ENCODE measurements at places on chromosomes 6 and 20.

DNA sequence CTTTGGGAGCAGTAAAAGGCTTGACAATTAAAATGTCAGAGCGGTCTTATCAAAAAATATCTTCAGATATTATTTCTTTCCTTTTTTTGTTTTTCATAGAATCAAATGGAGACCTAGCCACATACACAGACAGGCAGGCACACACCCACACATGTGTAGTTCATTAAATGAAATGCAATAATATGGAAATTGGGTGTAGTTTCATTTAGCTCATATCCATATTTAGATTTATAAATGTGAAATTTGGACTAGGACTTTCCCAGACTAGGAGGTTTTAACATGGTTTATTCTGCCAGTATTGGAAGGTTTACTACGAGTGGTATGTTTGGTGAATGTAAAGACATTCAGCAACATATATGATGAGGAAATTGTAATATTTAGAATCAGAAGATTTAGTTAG, 277.7 kb upstream of the NT5E start:
- no peak for DNase-seq

GRCh38 chr6:112413780-112414179, 66.7 kb downstream of the RFPL4B start:
- no peak for DNase-seq

GRCh38 chr20:50873585-50873984, 57.7 kb downstream of the ADNP start:
- DNase-seq, result no peak

- DNase-seq, result no peak
These were observed 85.8 kb downstream of the DLL1 start for GRCh38 chr6:170205126-170205525.

DNA sequence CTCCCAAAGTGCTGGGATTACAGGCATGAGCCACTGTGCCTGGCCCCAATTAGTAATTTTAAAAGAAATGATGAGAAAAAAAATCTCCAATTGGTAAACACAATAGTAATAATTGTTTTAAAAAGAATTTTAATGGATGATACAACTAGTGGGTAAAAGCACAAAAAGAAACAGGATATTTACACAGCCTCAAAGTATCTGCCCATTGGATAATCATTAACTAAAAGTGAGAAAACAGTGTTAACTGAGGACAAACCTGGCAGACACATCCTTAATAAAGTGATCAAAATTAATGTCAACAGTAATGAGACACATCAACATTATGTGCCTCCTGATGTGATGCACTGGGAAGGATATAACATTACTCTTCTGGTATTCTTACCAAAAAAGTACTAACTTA, 24.5 kb downstream of the DTNBP1 start:
- DNase-seq, result no peak

DNA sequence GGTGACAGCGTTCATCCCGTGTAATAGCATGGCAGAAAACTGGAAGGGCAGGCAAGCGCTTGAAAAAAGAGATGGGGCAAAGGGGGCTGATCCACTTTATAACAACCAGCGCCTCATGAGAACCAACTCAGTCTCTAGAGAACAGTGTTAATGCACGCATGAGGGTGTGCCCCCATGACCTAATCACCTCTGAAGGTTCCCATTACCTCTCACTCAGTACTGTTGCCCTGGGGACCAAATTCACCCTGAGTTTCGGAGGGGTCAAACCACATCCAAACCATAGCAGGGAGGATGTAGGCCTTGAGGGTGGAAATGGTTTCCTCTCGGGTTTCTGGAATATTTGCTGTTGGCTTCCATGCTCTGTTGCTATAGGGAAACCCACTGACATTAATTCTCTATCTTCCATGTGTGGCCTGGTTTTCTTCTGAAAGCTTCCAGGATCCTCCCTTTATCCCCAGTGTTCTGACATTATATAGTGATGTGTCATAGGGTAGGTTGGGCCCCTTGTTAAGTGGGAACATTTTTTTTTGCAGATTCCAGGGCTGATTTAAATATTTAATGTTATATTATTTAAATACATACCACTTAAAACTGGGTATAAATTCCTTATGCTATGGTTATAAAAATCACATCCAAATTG, 65.2 kb downstream of the PPP1R14C start:
- DNase-seq, result no peak

- no peak for DNase-seq
These were observed 404.7 kb downstream of the PTPRT start for GRCh38 chr20:42785041-42785440.

GRCh38 chr20:57579898-57580447, 19.1 kb downstream of the PCK1 start:
- DNase-seq, result no peak

GRCh38 chr6:147204843-147205311, 660 bp downstream of the STXBP5 start:
- no peak for DNase-seq

GRCh38 chr6:36626636-36627035, 32.5 kb downstream of the SRSF3 start:
- DNase-seq, result no peak

- DNase-seq, result peak; percentile 79
These were observed 110.6 kb downstream of the UBE3D start for GRCh38 chr6:82954937-82955577.

DNA sequence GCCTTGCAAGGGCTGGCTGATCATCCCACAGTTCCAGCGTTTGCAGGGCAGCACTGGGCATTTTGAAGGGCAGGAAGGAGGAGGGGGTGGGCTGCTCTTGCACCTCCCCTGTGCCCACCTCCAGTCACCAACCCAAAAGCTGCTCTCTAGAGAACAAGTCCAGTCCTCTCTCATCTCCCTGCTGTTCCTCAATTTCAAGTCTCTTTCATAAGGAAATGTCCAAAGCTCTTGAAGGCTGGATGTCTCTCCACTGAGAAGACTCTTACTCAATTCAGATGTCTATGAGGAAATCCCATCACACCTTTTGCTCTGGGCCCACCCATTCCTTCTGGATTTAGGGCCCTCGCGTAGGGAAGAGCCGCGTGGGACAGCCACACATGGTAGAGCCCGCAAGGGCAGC, 31.7 kb downstream of the WRNIP1 start:
- DNase-seq, result no peak

GRCh38 chr6:53728570-53729194, 63.1 kb upstream of the KLHL31 start:
- DNase-seq, result peak; percentile 45

DNA sequence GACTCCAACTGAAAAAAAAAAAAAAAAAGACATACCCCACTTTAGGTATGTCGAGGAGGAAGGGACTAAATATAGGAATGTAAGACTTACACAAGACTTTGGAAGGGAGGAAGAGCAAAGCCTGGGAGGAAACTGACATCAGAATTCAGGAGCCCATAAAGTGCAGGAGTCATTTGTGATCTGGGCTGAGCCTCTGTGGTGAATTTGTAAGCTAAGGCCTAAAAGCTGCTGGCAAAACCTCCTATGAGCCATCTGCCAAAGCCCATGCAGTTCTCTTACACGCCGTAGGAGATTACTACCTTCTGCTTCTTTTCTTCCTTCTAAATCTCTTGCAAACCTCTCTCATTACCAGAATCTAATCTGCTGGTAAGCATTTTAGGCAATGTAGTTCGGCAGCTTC, 52.0 kb upstream of the THEMIS start:
- no peak for DNase-seq

DNA sequence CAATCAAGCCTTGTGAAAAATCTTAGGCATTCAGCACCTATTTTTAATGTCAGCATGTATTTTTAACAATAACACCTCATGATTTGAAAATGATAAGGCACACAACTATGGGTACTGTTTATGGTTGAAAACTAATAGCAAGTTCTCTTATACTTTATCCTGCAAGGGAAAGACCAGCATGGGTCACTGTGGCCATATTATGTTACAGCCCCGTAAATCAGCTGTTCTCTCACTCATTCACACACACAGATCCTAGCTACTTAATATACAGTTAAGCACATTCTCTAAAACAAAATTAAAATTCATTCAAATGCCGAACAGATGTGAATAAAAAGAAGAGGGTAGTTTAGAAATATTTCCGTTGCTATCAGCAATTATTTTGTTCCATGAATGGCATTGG, 224.4 kb downstream of the OGFRL1 start:
- DNase-seq, result no peak

- DNase-seq, result peak; percentile 72
These were observed 15.3 kb downstream of the TJAP1 start for GRCh38 chr6:43492673-43493072.

GRCh38 chr20:13006825-13007224, 1.9 kb upstream of the SPTLC3 start:
- peak; percentile 69 for DNase-seq

DNA sequence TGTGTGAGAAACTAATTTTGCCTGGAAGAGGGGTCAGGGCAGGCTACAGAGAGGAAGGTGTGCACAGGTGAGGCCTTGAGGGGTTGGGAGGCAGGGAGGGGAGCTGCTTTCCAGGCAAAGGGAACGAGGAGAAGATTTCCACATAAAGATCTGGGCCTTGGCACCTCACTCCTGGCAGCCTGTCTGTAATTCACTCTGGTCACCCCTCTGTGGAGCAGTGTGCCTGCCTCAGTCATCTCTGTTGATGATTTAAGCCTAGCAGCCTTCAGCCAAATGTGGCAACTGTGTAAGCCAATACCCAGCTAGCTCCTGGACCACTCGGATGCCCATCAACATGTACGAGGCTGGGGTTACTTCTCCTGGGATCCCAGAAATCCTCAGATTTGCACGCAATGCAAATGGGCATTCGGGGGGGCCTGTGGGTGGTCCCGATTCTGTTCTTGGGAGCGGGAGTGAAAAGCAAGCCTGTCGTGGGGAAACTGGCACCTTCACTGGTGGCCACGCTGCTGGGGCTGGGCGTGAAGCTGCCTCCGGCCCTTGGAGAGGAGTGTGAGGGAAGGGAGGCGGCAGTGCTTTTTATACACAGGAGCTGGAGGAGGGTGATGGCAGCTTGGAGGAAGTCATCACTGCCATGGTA, 360.4 kb downstream of the ZFAND3 start:
- DNase-seq, result no peak

- peak; percentile 10 for DNase-seq
These were observed at the start of gene FNDC11 for GRCh38 chr20:63553933-63554290. Gene FNDC11, plus strand, starts transcription at chr20:63554159. Its CDS starts 1,505 bp downstream, at chr20:63555664.

DNA sequence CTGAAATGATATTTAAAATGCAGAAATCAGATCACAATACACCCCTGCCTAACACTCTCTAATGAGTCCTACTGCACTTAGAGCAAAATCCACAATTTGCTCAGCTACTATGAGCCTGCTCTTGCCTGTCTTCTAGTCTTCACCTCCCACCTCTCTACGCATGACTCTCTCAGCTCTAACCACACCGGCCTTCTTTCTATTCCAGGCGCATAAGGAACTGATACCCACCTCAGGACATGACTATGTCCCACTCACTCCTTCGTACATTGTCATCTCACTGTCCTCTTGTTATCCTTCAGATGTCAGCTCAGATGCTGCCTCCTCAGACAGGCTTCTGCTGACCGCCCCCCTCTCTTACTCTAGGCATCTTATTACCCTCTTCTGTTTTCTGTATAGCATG, 201.0 kb upstream of the FLRT3 start:
- no peak for DNase-seq

- DNase-seq, result no peak
These were observed 598 bp downstream of the HLA-B start for GRCh38 chr6:31356216-31356945.

- DNase-seq, result no peak
These were observed 7.3 kb downstream of the RGS17 start for GRCh38 chr6:153123801-153124200.

DNA sequence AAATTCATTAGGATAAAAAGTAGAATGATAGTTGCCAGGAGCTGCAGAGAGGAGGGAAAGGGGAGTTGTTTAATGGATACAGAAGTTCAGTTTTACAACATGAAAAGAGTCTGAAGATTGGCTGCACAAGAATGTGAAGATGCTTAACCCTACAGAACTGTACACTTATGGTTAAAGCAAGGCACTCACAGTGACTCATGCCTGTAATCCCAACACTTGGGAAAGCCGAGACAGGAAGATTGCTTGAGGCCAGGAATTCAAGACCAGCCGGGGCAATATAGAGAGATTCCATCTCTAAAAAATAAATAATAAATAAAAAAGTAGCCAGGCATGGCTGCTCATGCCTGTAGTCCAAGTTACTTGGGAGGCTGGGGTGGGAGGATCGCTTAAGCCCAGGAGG, 174.0 kb downstream of the TASP1 start:
- DNase-seq, result no peak

- no peak for DNase-seq
These were observed 74.8 kb upstream of the MLN start for GRCh38 chr6:33878562-33878961.

- no peak for DNase-seq
These were observed 126.3 kb downstream of the CARMIL1 start for GRCh38 chr6:25405442-25405841.

DNA sequence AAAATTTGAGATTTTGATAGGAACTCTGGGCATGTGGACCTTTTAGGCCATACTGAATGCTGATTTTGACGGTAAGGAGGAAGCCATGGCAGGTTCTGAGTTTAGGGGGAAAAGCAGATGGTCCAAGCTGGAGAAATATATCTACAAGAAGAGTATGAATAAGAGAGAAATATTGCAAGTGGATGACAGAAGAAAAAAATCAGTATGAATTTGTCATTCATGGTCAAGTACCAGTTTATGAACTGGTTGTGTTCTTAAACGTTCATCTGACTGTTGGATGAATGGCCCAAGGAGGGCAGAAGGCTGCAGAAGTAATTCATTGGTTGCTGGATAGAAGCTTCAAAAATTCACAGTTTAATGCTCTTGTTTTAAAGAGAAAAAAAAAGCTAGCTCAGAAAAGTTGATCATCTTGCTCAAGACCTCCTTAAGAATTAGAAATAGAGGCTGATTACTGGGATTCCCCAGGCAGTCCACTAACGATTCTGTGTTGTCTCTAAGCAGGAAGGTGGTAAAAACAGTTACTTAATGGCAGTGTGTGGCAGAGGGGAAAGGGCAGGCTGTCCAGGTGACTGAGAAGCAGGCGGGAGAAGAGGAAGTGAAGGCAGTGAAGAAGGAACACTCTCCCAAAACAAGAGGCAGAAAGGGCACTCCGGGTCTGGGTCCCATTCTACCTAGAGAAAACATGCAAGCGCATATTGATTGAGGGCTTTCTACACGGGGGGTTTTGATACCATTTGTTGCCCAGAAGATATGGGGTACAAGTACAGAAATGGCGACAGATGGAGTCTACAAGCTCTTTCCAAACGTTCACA, 2.0 kb upstream of the DUSP22 start:
- DNase-seq, result no peak

DNA sequence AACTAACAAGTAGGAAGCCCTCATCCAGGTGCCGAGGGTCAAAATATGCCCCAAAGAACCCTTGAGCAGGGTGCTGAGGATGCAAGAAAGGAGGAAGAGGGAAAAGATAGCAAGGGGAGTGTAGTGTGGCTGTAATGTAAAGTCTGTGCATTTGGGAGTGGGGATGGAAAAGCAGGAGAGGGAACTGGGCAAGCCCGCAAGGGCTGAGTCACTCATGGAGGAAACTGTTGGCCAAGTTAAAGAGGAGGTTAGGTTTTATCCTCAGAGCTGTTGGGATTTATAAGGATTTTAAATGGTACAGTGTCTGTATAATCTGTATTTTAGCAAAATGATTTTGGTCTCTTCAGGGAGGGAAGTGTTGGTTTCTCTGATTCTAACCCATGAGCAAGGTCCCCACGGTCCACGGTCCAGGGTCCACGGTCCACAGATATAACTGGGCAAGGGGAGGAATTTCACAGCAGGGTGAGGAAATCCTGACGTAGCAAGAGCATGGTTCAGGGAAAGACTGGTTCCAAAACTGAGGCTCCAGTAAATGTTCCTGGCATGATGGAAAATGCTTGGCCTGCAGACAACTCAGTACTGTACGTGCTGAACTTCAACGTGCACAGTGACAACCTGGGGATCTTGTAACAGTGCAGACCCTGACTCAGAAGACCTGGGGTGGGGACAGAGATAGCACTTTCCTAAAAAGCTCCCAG, 759.8 kb downstream of the PTPRT start:
- no peak for DNase-seq

Data from astrocyte of the spinal cord (primary cell).